ENCODE measurements at places on chromosomes 13 and 19. TPM values are rescaled to one million over a fixed set of nuclear protein-coding genes. Genes with fewer than 3 reads are reported as not detected.

The VSIG10L gene
- polyA plus RNA-seq, result 0.94 TPM

The ZNF90 gene
- 0.92 TPM for polyA plus RNA-seq

The CYP2A7 gene
- not detected for polyA plus RNA-seq

The ANGPTL8 gene
- polyA plus RNA-seq, result not detected

The ZNF66 gene
- polyA plus RNA-seq, result 1.1 TPM

The IFNL1 gene
- polyA plus RNA-seq, result not detected

The CCNA1 gene
- polyA plus RNA-seq, result 2.8 TPM

The DLEU7 gene
- not detected for polyA plus RNA-seq

The IGFL2 gene
- polyA plus RNA-seq, result not detected

The DPF1 gene
- 2.0 TPM for polyA plus RNA-seq

The LACC1 gene
- polyA plus RNA-seq, result 1.2 TPM

The RFX2 gene
- polyA plus RNA-seq, result 20.6 TPM

The IGFL3 gene
- polyA plus RNA-seq, result not detected

The RAP2A gene
- 7.8 TPM for polyA plus RNA-seq

The NMRK2 gene
- polyA plus RNA-seq, result not detected

The SCN1B gene
- 11.2 TPM for polyA plus RNA-seq

The IGLON5 gene
- polyA plus RNA-seq, result not detected

The NR1H2 gene
- 67.3 TPM for polyA plus RNA-seq

The PLEKHA4 gene
- polyA plus RNA-seq, result 4.5 TPM

The ZNF607 gene
- 1.3 TPM for polyA plus RNA-seq

The PTGER1 gene
- 0.21 TPM for polyA plus RNA-seq

The ASPDH gene
- not detected for polyA plus RNA-seq

The ZNF829 gene
- 0.47 TPM for polyA plus RNA-seq

The FUT2 gene
- polyA plus RNA-seq, result not detected

The EID2 gene
- 6.6 TPM for polyA plus RNA-seq

The FCHO1 gene
- 0.80 TPM for polyA plus RNA-seq

The ZNF418 gene
- polyA plus RNA-seq, result 1.7 TPM

The KIR2DL4 gene
- not detected for polyA plus RNA-seq

The F2RL3 gene
- 1.7 TPM for polyA plus RNA-seq

The TPGS1 gene
- polyA plus RNA-seq, result 20.9 TPM

The ZNF154 gene
- 1.3 TPM for polyA plus RNA-seq

The ZNRF4 gene
- not detected for polyA plus RNA-seq

The CELF5 gene
- not detected for polyA plus RNA-seq

The ZNF564 gene
- polyA plus RNA-seq, result 1.5 TPM

The APOE gene
- polyA plus RNA-seq, result 6.2 TPM

The SPTBN4 gene
- polyA plus RNA-seq, result 0.03 TPM

The HMG20B gene
- 53.2 TPM for polyA plus RNA-seq

The CBY2 gene
- polyA plus RNA-seq, result not detected

The COMP gene
- polyA plus RNA-seq, result not detected
